ENCODE measurements at places on chromosomes 13 and 19. TPM values are rescaled to one million over a fixed set of nuclear protein-coding genes. Genes with fewer than 3 reads are reported as not detected.

DNA sequence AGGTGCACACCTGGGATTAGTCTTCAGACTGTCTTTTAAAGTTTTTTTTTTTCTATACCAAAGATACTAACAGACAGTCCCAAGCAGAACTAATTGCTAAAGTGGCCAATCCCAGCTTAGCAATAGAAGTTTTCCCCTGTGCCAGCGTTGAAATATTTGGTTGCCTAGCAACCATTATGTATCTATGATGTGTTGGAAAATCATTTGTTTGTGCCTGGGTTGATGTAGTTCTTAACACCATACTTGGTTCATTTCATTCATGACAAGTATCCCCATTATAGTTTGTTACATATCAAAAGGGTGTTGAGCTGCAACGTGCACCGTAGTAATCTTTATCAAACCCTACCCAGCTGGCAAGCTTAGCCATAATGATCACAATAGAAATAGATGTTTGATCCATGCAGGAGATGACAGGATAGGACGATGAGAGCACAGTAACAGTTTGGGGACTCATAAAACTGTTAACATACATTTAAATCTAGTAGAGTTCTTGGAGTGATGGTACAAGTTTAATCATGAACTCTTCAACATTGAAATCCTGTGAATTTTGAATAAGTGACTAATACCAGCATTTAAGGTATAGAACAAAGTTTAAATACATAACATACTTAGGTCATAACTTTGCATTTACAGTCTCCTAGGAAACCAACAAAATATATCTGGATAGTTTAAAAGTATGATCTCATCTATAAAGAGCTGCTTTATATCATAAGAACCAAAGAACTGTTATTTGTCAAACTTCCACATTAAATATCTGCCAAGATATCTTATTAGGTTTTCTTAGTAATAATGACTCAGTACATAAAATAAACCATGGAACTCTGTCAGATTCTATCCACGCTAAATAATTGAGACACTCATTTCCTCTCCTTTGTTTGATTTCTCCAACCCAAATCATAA lies 73.4 kb downstream of the MBNL2 start:
- no peak for DNase-seq

SELENOV gene
- total RNA-seq, result not detected

ZNF492 gene
- total RNA-seq, result 0.07 TPM

DNA sequence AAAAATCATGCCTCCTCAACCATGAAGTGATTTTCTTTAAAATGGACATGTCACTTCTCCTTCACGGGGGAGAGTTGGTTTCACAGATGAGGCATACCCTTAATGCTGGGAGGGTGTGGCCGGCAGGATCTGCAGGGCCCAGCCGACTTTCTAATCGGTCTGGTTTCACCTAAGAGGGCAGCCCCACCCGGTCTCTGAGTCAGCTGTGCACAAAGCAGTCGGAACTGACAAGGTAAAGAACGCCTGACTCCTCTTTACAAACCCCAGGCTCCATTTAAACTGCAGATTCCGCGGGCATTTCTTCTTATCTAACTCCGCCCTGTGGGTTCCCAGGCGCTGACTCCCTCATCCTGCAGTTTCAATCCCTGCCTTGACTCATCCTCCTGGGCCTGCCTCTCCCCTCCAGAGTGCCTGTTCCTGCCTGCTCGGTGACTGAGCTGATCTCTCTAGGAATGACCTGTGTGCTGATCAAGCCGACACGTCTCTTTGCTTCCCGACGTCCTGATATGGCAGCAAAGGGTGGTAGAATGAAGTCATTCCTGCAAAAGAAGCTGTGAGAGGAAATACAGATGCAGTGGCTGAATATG lies 63.4 kb downstream of the EFNB2 start:
- peak; percentile 62 for DNase-seq

DNA sequence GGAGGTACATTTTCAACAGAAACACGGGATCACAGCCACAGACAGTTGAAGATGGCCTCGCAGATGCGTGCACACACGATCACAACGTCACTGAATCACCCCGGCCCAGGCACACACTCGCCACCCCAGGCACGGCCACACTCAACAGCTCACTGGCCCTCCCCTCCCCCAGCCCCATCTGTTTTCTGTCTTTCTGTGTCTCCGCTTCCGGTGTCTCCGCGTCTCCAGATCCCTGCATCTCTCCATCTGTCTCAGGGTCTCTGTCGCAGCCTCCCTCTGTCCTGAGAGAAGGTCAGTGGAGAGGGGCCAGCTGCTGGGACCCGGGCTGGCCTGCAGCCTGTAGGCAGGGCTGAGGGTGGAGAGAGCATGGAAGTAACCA lies 3.8 kb upstream of the ATP1A3 start:
- peak; percentile 19 for DNase-seq

- DNase-seq, result no peak
These were observed 51.9 kb downstream of the ACSBG2 start for GRCh38 chr19:6187374-6187773.

AXL gene
- 7.3 TPM for total RNA-seq

- DNase-seq, result no peak
These were observed 642 bp downstream of the ZNF571 start for GRCh38 chr19:37593996-37594303.

GRCh38 chr19:4369109-4369887 lies 25.9 kb downstream of the MPND start:
- DNase-seq, result peak; percentile 89

GRCh38 chr19:23800271-23800670 lies 41.6 kb upstream of the ZNF681 start:
- no peak for DNase-seq

DNA sequence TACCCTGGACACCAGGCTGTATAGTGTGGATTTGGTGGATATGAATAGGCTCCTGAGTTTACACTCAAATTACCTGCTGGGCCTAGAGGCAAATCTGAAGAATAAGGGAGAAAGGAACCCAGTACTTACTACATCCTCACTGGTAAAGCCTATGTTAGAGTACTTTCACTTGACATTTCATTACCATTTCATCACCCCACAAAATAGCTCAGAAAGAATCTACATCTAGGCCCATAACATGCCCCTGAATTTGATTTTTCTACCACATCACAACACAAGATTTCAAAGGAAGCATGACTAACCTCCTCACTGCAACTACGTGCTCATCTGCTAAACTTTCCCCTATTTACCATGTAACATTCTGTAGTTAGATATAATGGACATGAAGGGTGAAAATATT lies 43.3 kb downstream of the VWA8 start:
- no peak for DNase-seq

- DNase-seq, result no peak
These were observed 54.0 kb upstream of the CNMD start for GRCh38 chr13:52793515-52794061.

DNA sequence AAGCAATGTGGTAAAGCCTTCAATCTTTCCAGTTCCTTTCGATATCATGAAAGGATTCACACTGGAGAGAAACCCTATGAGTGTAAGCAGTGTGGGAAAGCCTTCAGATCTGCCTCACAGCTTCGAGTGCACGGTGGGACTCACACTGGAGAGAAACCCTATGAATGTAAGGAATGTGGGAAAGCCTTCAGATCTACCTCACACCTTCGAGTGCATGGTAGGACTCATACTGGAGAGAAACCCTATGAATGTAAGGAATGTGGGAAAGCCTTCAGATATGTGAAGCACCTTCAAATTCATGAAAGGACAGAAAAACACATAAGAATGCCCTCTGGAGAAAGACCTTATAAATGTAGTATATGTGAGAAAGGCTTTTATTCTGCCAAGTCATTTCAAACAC lies 15.6 kb upstream of the ZNF763 start:
- DNase-seq, result no peak

SOHLH2 gene
- 0.20 TPM for total RNA-seq

- peak; percentile 35 for DNase-seq
These were observed 775.3 kb downstream of the UQCRFS1 start for GRCh38 chr19:28437390-28438346.

DNA sequence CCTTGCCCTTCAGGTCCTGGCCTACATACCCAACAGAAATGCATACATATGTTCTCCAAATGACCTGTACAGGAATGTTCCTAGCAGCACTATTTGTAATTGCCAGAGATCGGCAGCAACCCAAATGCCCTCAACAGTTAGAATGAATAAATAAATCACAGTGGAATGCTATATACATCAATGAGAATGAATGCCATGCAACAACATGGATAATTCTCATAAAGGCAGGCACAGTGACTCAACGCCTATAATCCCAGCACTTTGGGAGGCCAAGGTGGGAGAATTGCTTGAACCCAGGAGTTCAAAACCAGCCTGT lies 18.6 kb downstream of the TEX101 start:
- no peak for DNase-seq

PSG7 gene
- not detected for total RNA-seq

GRCh38 chr13:31944262-31945160 lies 87.1 kb upstream of the FRY start:
- DNase-seq, result no peak

DNA sequence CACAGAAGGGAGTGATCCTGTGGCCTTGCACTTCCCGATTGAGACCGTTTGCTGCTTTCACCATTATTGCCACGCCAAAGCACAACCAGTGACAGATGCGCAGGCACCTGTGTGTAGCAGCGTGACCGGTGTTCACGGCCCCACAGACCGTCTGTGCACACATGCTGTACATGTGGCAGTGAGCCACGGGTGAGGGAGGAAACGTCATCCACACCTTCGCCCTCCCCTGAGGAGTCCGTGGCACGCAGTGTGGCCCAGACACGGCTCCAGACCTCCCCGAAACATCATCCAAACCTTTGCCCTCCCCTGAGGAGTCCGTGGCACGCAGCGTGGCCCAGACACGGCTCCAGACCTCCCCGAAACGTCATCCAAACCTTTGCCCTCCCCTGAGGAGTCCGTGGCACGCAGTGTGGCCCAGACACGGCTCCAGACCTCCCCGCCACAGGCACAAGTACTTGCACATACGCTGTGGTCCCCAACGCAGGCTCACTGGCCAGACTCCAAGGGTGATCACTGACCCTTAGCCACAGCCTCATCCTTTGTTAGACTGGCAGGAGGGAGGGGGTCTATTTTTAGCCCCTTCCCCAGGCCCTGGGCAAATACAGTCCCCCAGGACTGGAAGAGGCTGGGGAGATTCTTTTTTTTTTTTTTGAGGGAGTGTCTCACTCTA lies 7.9 kb upstream of the SHC2 start:
- no peak for DNase-seq

GRCh38 chr13:48505597-48506091 lies 27.2 kb downstream of the RCBTB2 start:
- DNase-seq, result peak; percentile 42

DNA sequence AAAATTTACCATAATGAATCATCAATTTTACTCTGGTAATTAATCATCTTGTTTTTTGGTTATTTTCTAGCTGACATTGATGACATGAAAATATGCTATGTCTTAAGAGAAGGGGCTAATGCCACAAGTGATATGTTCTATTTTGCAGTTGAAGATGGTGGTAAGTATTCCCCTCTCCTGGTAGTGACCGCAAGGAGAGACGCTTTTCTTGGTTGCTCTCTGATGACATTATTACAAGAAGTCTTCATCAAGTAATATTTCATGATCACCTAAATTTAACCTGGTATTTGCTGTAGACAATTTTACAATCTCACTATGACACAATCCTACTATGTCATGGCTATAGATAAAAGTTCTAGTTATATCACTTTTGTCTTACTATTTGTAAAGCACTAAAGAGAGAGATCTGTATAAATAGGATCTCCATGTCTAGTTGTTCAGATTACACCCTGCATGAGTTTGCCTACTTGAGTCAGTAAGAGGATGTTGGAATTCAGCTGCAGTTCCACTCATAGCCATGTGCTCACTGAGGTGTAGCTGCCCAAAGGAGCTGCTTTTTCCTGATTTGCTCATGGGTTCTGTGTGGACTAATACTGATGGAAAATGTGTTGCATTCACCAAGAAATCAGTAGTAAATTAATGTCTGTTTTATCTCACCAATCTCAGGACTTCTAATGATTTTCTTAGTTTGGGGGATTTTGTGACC lies 10.9 kb downstream of the FREM2 start:
- DNase-seq, result no peak

PRX gene
- 1.1 TPM for total RNA-seq

- DNase-seq, result peak; percentile 60
These were observed 42.5 kb downstream of the ARHGEF18 start for GRCh38 chr19:7391218-7391670.

DNA sequence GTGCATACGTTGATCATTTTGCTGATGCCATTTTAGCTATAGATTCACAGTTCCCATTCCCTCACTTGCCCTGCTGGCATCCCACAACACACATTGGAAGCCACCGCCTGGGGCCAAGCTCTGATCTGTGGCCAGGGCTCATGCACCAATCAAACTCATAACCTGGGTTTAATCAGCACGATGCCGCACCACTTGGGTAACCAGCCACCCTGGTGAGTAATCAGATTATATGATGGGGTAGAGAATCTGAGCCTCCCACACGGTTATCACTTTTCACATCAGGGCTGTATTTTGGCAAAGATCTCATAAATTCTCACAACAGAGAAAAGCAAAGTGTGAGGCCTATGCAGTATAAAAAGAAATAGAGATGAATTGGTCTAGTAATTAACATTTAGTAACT lies 66.0 kb upstream of the TNFRSF19 start:
- DNase-seq, result no peak

GRCh38 chr19:29687244-29687896 lies 22.1 kb downstream of the PLEKHF1 start:
- no peak for DNase-seq

DNA sequence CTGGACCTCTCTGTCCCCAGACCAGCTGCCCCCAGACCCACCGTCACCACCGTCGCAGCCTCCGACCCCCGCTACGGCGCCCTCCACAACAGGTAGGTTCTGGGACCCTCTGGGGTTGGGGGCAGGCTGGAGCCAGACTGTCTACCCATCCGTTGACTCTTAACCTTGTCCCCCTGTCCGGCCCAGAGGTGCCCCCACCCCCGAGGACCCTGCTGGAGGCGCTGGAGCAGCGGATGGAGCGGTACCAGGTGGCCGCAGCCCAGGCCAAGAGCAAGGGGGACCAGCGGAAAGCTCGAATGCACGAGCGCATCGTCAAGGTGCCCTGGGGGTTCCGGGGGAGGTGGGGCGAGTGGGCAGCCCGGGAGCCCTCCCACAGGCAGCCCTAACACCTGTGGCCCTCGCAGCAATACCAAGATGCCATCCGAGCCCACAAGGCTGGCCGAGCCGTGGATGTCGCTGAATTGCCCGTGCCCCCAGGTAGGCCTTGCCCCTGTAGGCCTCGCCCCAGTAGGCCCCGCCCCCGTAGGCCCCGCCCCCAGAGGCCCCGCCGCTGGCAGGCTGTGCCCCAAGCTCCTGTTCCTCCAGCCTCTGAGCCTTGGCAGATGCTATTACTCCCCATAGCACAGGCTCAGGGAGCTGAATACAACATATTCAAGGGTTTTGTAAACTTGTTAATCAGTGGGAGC lies 12.9 kb downstream of the CC2D1A start:
- DNase-seq, result no peak

DNA sequence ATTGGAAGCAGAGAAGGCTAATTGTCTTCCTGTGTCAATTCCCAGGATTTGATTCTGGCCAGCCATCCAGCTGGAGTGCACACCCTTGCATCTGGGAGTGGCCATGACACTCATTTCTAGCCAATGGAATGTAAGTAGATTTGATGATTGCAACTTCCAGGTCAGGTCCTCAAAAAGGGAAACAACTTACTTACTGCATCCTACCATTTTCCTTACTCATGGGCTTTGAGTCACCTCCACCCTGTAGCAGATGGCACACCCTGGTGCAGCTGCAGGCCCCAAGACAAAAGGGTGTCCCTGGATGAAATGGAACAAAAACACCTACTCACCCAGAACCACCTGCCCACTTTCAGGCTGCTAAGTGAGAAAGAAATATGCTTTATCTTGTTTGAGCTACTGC lies 27.3 kb upstream of the MPHOSPH8 start:
- DNase-seq, result no peak

GRCh38 chr13:99867535-99868257 lies 103.9 kb downstream of the ZIC5 start:
- no peak for DNase-seq

SPACA4 gene
- total RNA-seq, result not detected

SHC2 gene
- 39.3 TPM for total RNA-seq

GRCh38 chr19:1837625-1838105 lies 10.6 kb downstream of the REXO1 start:
- DNase-seq, result peak; percentile 87

Measured in mucosa of descending colon (tissue), 3 donors.